SJSA1 (cell line): ENCODE measurements at places on chromosomes 5 and 9. TPM values are rescaled to one million over a fixed set of nuclear protein-coding genes. Genes with fewer than 3 reads are reported as not detected.

Gene PDE6A
- total RNA-seq, result 0.05 TPM in 1 of 2 replicates, not detected in the other

Gene LRRC19
- total RNA-seq, result not detected in 2 replicates

Gene INSYN2B
- 1.1 and 3.8 TPM in 2 replicates for total RNA-seq

Gene PCDHB9
- total RNA-seq, result 2.7 and 3.8 TPM in 2 replicates

Gene ORM1
- total RNA-seq, result not detected in 2 replicates

Gene ARAP3
- 7.6 and 8.1 TPM in 2 replicates for total RNA-seq

Gene FBP2
- not detected in 2 replicates for total RNA-seq

Gene SLC6A3
- total RNA-seq, result not detected in 2 replicates

Gene IER5L
- 6.7 and 8.8 TPM in 2 replicates for total RNA-seq

Gene ZBTB43
- 6.5 and 6.8 TPM in 2 replicates for total RNA-seq

Gene ENTPD2
- total RNA-seq, result not detected in 2 replicates

Gene SLC6A7
- not detected in 2 replicates for total RNA-seq

Gene FCHO2
- total RNA-seq, result 3.7 and 8.9 TPM in 2 replicates

Gene OTP
- not detected in 2 replicates for total RNA-seq

Gene SPATA31D4
- not detected in 2 replicates for total RNA-seq

Gene SKP1
- 636 and 814 TPM in 2 replicates for total RNA-seq

Gene OLFM1
- 23.4 and 35.0 TPM in 2 replicates for total RNA-seq

Gene SH3TC2
- total RNA-seq, result 11.2 and 16.9 TPM in 2 replicates

Gene PSAT1
- 24.7 and 29.9 TPM in 2 replicates for total RNA-seq

Gene PLGRKT
- total RNA-seq, result 20.9 and 31.2 TPM in 2 replicates

Gene LHFPL2
- 19.3 and 45.7 TPM in 2 replicates for total RNA-seq

Gene PCDHGB3
- total RNA-seq, result 1.1 TPM in 1 of 2 replicates, not detected in the other

Gene MOB3B
- not detected in 2 replicates for total RNA-seq

Gene MUSK
- total RNA-seq, result 0.08 and 0.16 TPM in 2 replicates

Gene CDX1
- total RNA-seq, result 0.19 and 1.8 TPM in 2 replicates

Gene EQTN
- total RNA-seq, result not detected in 2 replicates

Gene ARL14EPL
- total RNA-seq, result 1.3 TPM in 1 of 2 replicates, not detected in the other

Gene PLK2
- total RNA-seq, result 279 and 299 TPM in 2 replicates

Gene TAF11L8
- total RNA-seq, result not detected in 2 replicates

Gene PRRT1B
- not detected in 2 replicates for total RNA-seq

Gene PCDHGA4
- total RNA-seq, result 1.2 and 1.7 TPM in 2 replicates

Gene MLANA
- total RNA-seq, result not detected in 2 replicates

Gene ARL15
- total RNA-seq, result 15.4 and 19.5 TPM in 2 replicates

Gene THOC3
- 66.9 and 79.5 TPM in 2 replicates for total RNA-seq

Gene MZB1
- total RNA-seq, result not detected in 2 replicates

Gene PGM5
- 0.03 TPM in 1 of 2 replicates, not detected in the other for total RNA-seq

Gene FOXD4
- total RNA-seq, result 0.24 TPM in 1 of 2 replicates, not detected in the other

Gene NR4A3
- total RNA-seq, result 0.24 TPM in 1 of 2 replicates, not detected in the other

Gene PTPN3
- 4.8 and 11.7 TPM in 2 replicates for total RNA-seq

Gene ARID3C
- not detected in 2 replicates for total RNA-seq

Gene RNF180
- 0.79 TPM in 1 of 2 replicates, not detected in the other for total RNA-seq

Gene CDKN2A
- total RNA-seq, result 198 and 290 TPM in 2 replicates

Gene IRX4
- total RNA-seq, result not detected in 2 replicates

Gene TUSC1
- total RNA-seq, result not detected in 2 replicates

Gene TMEFF1
- 1.3 and 9.3 TPM in 2 replicates for total RNA-seq

Gene LRRTM2
- total RNA-seq, result 0.21 TPM in 1 of 2 replicates, not detected in the other

Gene F12
- 0.74 and 3.9 TPM in 2 replicates for total RNA-seq

Gene PAPPA
- 1.9 and 5.3 TPM in 2 replicates for total RNA-seq

Gene IRF1
- total RNA-seq, result 16.0 and 18.4 TPM in 2 replicates
